ENCODE measurements at places on chromosomes 7 and 10. TPM values are rescaled to one million over a fixed set of nuclear protein-coding genes. Genes with fewer than 3 reads are reported as not detected.
A peak's percentile ranks its signal among the peaks of the same experiment; 100 is the strongest.

- H3K4me3 ChIP-seq: no peak overlapping the region
- no peaks in the 10 kb centered on the region for H3K36me3 ChIP-seq
- DNase-seq: no peak
Observed at GRCh38 chr10:122388287-122388997, 13.9 kb downstream of the PLEKHA1 start.

Gene PLXNA4
- total RNA-seq: 5.8 TPM

DNA sequence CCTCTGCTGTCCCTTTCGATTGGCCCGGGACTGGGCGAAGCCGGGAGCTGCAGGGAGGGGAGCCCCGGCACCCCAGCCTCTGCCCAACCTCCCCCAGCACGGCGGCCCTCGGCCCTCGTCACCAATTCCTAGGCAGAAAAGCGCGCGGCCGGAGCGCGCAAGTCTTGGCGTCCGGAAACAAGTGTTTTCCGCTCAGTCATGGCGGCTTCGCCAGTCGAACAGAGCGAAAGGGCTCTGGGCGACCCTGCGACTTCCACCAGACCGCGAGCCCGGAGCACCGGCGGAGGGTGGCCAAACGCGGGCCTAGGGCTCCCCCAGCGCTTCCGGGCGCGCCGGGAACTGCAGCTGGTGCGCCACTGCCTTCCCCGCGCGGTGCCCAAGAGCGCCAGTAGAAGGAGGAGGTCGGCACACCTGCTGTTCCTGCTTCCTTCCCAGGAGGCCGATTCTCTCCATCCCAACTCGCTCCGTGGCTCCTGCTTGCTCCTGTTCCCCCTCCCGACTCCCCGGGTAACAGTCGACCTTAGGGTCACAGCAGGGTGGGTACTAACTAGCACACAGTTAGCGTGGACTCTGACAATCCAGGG is 729.9 kb downstream of the ZWINT start:
- no peak overlapping the region for H3K27ac ChIP-seq
- H3K4me1 ChIP-seq: peaks cover 3% of the 10 kb centered on the region
- H3K27me3 ChIP-seq: no peaks in the 10 kb centered on the region
- peak overlapping the region; percentile 22 for H3K4me3 ChIP-seq

- DNase-seq: no peak
- H3K27ac ChIP-seq: no peak overlapping the region
Observed at GRCh38 chr7:114843102-114843501, 78.8 kb upstream of the MDFIC start.

Gene TACR2
- total RNA-seq: 1.2 TPM

DNA sequence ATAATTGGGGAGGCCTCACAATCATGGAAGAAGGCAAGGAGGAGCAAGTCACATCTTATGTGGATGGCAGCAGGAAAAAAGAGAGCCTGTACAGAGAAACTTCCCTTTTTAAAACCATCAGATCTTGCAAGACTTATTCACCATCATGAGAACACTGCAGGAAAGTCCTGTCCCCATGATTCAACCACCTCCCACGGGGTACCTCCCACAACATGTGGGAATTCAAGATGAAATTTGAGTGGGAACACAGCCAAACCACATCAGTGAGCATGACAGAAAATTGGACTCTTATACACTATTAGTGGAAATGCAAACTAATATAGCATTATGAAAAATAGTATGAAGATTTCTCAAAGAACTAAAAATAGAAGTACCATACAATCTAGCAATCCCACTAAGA is 271.2 kb downstream of the MAGI2 start:
- no peaks in the 10 kb centered on the region for H3K27me3 ChIP-seq
- H3K36me3 ChIP-seq: no peaks in the 10 kb centered on the region
- H3K4me1 ChIP-seq: no peaks in the 10 kb centered on the region
- H3K27ac ChIP-seq: no peak overlapping the region
- H3K4me3 ChIP-seq: no peak overlapping the region

DNA sequence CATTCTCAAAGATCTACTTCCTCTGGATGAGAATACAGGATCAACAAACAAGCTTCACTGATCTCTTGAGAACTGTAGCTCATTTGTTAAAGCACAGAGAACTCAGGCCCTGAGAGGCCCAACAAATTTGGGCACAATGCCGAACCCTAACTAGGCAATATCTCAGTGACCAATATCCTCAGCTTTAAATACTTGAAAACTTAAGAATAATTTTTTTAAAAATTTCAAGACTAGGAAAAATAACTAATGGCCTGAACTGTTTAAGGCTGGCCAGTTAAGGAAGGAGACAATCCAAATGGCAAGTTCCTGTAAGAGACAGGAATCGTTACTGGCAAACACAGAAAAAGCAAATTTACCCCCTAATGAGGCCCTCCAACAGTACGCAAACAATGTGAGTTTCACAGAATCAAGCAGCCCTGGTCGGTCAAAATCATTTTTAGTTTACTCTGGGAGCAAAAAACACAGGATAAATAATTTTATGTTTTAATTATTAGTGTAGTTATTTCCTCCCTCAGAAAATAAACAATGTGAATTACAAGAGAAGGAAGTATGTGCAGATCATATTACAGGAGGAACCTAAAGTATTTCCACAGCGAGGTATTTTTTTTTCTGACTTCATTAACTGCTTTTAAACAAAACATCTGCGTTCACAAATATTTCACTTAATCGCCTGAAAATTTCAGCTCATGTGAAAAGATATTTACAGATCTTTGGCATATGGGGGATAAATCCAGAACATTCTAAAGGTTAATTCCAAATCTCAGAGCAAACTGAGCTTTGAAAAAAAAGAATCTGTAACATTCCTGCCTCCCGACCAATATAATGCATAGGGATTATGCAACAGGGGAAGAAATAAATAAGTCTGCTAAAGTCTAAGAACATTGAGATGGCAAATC is 39.5 kb downstream of the NT5C2 start:
- peaks cover 6% of the 10 kb centered on the region for H3K4me1 ChIP-seq
- peak; percentile 60 for DNase-seq
- H3K4me3 ChIP-seq: peak overlapping the region; percentile 16
- H3K27ac ChIP-seq: peak overlapping the region; percentile 78
- H3K27me3 ChIP-seq: no peaks in the 10 kb centered on the region

Gene LIPJ
- 0.25 TPM for total RNA-seq

Gene DYNC1I1
- 4.8 TPM for total RNA-seq

Gene PSPH
- total RNA-seq: 13.7 TPM

- H3K4me1 ChIP-seq: no peaks in the 10 kb centered on the region
- H3K27ac ChIP-seq: no peak overlapping the region
- H3K27me3 ChIP-seq: no peaks in the 10 kb centered on the region
- H3K4me3 ChIP-seq: no peak overlapping the region
Observed at GRCh38 chr10:88194041-88194887, 330.8 kb downstream of the PTEN start.

Gene ZNF117
- 10.7 TPM for total RNA-seq

Measured in ovary (tissue), 10 donors.